ENCODE measurements at places on chromosomes 5 and 9.

DNA sequence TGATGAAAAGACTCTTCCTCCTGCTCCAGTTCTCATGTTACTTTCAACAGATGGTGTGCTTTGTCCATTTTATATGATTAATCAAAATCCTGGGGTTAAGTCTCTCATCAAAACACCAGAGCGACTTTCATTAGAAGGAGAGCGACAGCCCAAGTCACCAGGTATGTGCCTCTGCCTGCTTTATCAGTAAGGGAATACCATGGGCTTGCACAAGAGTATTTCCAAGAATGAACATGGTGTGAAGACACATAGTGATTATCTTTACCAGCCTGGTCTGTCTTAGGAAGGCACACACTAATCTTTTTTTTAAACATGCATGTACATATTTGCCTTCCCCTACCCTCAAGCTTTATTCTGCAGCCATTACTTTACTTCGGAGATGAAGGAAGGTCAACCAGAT is 15.2 kb downstream of the NUP214 start:
- no peak for DNase-seq

- DNase-seq: no peak
Observed at GRCh38 chr5:67802766-67803165, 412.8 kb upstream of the PIK3R1 start.

GRCh38 chr9:69376651-69377050 is 51.6 kb downstream of the ENTREP1 start:
- no peak for DNase-seq

DNA sequence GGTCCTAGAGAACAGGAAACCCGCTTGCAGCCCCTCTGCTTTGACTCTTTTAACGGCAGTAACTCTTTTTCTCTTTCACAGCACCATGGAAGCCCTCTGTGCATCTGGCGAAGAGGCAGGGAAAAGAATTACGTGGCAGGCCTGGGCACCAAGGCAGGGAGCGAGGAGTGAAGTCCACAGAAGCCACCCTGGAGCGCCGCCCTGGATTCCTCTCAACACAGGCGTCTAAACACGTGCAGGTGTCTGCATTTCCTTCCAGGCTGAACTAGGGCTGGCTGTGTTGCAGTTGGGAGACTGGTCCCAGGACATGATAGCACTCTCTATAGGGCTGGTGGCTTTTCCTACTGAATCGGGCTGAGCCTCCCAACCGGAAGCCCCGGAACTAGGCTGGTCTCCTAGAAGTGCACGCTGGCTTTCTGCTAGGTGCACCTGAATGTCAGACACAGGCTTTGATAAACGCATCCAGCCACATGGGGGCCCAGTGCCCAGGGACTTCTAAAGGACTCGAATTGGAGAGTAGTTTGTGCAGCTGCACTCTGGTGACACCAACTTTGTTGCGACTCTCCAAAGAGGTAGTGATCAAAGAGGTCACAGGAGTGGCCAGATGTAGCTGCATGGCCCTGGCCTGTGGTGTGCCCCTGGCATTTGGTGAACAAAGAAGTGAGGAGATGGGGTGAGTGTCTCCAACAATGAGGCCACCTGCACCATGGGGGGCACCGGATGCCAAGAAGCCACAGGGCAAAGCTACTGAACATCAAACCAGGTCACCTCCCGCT is 54.5 kb downstream of the AK8 start:
- no peak for DNase-seq

GRCh38 chr5:10578869-10579268 is 15.0 kb downstream of the ANKRD33B start:
- DNase-seq: peak; percentile 23

- DNase-seq: no peak
Observed at GRCh38 chr5:90598293-90598692, 39.7 kb downstream of the ADGRV1 start.

DNA sequence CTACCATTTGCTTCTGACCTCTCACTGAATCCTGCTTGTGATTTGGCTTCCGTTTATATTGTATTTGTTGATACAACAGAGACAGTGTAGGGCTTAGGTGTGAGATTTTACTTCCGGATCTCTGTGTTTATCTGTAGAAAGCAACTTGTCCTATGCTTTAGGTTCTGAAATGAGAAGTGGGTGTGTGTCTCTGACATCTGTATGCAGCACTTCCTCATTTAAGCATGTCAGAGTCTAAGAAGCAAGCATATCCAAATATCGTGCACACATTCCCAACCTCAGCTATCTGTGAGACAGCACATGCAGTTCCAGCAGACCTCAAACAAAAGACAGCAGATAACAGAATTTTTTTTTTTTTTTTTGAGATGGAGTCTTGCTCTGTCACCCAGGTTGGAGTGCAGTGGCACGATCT is 16.3 kb downstream of the KLF9 start:
- no peak for DNase-seq
